Foreskin melanocyte (primary cell): ENCODE measurements at places on chromosomes 12 and 14.

GRCh38 chr14:105087963-105088811, 23.0 kb upstream of the GPR132 start:
- no peak for DNase-seq

DNA sequence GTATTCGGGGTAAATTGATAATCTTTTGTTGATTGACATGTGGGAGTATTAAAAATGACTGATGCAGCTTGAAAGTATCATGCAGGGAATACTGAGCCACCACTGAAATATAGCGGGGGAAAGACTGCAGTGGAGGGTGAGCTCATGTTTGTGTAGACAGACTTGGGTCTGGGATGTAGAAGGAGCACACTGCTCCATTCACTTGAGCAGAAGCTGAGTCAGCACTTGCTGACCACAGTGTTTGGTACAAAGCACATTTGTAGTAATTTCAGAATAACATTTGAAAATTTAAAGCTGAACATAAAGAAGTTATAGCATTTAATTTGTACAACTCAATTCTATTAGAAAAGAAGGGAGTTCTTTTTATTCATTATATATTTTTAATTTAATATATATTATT, 304.3 kb upstream of the PRICKLE1 start:
- DNase-seq = peak; percentile 33

- DNase-seq = no peak
Observed at GRCh38 chr14:31389946-31390345, 30.4 kb downstream of the HEATR5A start.

DNA sequence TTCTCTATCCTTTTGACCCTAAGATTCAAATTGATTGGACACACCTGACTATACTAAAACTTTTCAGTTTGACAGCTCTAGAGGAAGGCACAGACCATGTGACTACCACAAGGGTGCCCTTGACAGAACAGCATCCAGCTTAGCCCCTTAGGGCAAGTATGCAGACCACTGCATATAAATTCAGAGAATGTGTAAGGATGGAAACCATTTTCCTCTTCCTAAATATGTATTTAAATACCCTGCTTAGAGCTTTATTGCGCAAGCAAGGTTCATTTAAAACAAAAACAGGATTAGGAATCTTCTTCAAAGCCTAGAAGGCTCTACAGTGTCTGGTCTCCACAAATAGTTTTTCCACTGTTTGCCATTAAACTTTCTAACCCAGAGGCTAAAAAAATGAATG, 202.8 kb downstream of the MED13L start:
- DNase-seq = peak; percentile 37

- no peak for DNase-seq
Observed at GRCh38 chr12:2288875-2289274, 236.1 kb downstream of the CACNA1C start.
